ENCODE measurements at places on chromosomes 5 and 9.

DNA sequence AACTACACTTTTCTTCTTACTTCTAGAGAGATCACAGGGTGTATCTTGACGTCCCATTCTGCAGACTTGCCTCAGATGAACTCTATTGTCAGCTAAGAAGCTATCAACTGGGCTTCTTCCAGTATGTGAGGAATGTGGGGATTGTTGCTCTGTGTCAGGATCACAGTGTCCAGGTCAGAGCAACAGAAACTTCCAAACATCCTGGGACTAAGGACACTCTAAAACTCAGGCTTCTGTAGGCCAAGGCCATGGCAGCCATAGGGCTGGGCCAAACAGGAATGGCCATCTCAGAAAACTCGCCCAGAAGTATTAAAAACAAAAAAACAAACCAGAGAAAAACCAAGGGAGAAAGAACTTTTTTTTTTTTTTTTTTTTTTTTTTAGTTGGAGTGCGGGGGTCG lies 210.0 kb upstream of the CLINT1 start:
- no peak for DNase-seq

DNA sequence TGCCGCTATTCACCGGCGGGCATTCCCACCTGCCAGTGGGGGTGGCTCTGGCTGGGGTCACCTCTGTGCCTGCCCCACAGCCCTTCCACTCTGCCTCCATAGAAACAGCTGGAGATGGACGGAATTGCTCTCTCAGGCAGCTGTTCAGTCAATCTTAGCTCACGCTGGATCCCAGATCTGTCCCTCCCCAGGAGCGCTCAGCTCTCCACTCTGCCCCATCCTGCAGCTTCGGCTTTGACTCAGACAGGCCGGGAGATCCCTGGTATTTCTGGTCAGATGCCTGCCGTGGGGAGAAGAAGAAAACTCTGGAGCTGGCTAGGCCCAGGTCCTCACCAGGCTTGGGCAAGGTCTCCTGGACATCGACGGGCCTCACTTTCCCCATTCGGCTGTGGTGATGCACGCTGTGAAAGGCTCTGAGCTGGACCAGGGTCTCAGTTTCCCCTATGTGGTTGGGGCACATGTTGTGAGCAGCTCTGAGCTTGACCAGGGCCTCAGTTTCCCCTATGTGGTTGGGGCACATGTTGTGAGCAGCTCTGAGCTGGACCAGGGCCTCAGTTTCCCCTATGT lies 7.6 kb upstream of the SLC9A3 start:
- DNase-seq: no peak

GRCh38 chr5:53110156-53110555 lies 599 bp upstream of the MOCS2 start:
- peak; percentile 13 for DNase-seq

GRCh38 chr5:36273809-36274526 lies 27.7 kb downstream of the RANBP3L start:
- no peak for DNase-seq

DNA sequence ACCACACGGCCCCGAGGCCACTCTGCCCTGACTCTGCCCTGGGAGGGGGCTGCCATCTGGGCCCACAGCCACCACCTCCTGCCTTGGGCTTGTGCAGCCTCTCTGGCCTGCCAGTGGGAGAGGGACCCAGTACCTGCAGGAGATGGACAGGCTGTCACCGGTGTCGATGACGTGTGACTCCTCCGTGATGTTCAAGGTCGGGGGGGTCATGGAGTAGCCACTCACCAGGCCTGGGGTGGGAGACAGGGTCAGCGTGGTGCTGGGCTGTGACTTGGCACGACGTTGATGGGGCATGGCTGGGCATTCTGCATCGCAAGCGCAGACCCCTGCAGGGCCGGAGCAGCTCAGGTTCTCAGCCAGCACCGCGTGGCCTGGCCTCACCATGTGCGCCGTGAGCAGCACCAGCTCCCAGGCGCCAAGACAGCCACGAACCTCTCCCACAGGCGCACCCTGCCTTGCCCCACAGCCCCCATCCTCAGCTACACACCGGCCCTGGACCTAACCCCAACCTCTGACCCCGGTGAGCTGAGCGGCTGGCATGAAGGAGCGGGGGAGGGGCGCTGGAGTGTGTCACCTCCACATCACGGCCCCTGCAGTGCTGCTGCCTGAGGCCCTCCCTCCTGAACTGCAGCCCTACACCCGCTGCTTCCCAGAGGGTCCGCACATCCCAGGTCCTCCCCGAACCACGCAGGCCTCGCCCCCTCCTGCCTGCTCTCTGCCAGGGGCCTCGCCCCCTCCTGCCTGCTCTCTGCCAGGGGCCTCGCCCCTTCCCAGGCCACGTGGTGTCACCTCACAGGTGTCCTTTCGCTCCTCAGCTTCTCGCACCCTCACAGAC lies 17.6 kb downstream of the FLT4 start:
- no peak for DNase-seq

- DNase-seq: no peak
Observed at GRCh38 chr5:124332273-124332672, 414.2 kb downstream of the ZNF608 start.

DNA sequence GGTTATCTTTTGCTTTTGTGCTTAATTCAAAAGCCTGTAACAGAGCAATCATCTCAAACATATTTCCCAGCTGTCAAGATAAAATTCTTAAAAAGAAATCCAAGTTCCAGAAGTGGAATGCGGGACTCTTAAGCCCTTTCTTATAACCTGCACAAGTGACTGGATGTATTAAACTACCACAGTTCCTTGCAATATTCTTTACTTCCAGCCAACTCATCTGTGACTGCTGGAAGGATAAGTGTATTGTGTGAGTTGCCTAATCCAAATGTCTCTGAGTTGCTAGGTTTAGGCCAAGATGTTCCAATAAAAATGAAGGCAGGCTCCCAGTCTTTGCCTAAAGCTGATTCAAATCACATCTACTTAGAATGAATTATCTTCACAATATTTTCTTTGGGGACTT lies 159.2 kb upstream of the SLC24A2 start:
- DNase-seq: no peak

DNA sequence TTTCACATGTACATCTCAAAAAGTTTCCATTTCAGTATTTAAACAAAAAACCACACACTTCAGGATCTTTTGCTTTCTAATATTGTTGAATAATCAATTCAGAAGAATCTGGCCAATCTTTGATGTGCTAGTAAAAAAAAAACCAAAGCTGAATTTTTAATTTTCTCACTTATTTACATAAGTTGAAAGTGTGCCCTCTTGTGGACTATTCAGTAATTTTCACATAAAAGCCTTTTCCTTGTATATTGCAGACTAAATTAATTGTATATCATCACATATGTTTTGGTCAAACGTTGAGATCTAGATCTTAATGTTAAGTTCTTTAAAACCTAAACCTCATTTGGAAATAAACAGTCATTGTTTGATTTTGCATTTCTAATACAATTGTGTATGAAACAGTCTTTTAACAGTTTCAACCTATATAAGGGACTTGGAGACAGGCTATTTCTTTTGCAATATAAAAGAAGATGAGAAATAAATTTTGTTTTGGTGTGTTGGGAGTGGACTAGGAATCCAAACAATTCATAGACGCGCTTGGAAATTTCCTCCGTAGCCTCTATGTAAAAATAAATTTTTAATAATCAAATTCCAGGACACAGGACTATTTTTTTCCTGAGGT lies 68.1 kb downstream of the NIPBL start:
- DNase-seq: no peak

DNA sequence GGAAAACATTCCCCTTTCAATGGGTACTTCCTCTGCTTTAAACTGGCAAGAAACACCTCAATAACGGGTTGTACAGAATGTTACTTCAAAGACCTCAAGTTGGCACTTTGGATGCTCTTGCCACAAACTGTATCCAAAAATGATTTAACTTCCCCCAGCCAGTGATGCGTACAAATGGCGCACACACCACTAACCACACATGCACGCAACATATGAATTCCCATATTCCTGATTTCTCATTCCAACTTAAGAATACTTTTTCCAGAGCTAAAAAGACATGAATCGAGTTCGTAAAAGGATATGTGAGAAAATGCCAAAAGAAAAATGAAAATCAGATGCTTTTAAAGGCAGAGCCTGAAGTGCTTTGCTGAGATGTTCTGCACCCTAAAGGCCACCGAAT lies 388.0 kb upstream of the PIK3R1 start:
- DNase-seq: no peak

- DNase-seq: peak; percentile 38
Observed at GRCh38 chr5:127031147-127031862, 947 bp upstream of the MARCHF3 start.

DNA sequence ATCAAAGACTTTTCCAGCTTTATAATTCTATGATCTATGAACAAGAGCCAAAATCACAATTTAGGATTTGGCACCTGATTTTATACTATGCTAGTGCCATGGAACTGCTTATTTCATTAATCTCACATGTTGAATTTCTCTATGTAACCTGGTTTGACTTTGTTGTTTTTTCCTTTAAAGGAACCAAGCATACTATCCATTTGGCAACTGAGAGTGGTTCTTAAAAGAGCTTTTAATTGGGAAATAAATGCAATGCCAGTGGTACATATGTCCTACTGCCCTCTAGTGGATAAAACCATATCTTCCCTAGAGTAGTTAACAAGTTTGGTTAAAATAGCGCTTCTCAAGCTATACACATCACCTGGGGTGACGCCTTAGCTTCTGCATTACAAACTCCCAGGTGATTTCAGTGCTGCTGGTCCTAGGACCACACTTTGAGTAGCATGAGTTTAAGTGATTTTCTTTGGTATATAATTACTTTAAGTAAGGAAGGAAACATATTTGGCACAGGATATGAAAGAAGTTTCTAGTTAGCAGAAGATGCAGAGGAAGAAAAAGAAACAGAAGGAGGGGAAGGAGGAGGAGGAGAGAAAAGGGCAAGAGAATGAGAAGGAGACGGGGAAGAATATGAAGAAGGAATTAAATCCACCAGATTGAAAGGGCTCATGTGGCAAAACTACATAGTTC lies 56.8 kb downstream of the FGF10 start:
- DNase-seq: no peak

DNA sequence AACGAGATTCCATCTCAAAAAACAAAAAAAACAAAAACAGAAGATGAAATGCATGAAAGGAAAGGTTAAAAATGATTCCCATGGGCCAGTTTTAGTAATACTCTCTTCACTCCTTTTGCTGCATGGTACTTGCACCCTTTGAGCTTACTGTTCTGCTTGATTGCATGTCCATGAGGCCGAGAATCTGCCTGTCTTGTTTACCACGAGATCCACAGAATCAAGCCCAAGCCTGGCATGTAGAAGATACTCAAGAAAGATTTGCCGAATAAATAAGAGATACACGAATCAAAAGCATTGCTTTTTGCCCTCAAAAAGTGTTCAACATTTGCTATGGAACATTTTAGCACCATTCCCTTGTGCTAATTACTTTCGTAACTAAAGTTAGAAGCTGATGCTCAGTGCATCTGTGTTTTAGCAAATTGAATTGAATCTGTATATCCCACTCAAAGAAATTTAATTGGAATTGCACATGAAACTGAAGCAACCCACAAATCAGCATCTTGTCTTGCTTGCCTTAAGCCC lies 1.1 kb downstream of the FAXDC2 start:
- DNase-seq: no peak

- no peak for DNase-seq
Observed at GRCh38 chr5:37576552-37576951, 197.4 kb downstream of the WDR70 start.

GRCh38 chr5:12013351-12013750 lies 109.1 kb upstream of the CTNND2 start:
- no peak for DNase-seq

All from CD4-positive, alpha-beta T cell treated with Interleukin-6 for 4 hours (primary cell).